ENCODE measurements at places on chromosomes 4 and X.

DNA sequence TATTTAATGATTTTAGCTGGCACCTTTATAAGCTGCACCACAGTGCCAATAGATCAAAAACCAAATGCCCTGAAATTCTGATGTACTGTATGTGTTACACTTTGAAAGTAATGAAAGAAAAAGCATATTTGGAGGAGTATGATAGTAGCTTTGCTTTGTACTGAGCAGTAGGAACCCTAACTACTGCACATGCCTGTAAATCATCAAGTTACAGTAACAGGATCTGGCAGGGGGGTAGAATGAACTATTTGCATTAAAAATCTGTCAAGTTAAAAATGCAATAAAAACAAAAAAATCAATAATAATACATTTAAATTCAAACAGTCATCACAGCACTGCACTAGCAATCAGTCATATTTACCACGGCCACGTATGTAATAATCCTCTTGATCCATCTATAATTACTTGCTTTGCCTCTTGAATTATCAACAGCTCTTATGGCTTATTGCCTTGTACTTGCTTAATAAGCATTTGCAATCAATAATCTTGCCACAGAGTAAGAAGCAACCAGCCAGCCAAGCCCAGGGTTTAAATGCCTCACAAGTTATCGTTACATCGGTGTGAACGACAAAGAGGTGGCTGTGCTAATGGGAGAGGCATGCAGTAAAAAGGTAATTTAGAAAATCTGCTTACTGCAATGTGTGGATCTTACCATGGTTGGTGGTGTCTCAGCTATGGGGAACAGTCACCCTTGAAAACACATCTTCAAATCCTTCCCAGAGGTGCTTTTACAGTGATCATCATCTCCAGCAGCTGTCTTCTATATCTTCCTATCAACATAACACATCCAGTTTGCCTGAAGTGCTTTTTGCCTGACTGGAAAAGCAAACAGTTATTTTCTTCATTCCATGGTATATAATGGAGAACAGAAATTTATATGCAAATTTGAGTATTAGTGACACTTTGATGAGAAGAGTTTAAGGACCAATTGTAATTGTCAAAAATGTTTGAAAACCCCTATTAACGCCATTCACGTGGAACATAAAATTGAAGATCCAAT, 1812.1 kb upstream of the ADGRL3 start:
- DNase-seq = no peak

DNA sequence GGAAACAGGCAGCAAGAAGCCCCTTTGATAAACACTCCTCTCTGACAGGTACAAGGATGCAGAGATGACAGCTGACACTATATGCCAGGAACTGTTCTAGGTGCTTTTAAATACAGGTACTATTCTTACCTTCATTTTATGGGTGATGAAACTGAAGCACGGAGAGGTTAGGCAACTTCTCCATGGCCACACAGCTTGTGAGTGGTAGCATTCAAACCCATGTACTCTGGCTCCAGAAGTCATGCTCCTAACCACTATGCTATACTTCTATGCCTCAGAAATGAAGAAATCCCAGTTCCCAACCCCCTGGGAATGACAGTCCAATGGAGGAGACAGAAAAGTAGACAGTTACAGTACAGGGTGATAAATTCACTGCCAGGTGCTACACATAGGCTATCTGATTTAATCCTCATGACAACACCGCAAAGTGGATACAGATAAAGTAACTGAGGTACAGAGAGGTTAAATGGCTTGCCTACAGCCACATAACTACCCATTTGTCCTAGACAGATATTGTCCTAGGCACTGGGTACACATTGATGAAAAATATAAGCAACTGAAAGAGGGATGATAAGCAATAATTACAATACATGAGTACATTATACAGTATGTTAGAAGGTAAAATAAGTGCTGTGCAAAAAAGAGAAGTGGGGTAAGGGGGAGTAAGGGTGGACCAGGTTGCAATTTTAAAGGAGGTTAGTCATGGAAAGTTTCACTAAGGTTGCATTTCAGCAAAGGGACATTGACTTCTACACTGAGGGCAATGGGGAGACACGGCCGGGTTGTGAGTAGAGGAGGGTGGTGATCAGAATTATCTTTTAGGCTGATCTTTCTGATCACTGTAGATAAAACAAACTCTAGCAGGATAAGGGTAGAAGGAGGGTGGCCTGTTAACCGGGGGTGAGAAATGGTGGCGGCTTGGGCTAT, 1.6 kb upstream of the F8 start:
- no peak for DNase-seq

GRCh38 chr4:8882239-8882638, 10.6 kb upstream of the HMX1 start:
- DNase-seq = no peak

- DNase-seq = no peak
Measured at GRCh38 chr4:104979083-104979760, 167.5 kb upstream of the TET2 start.

GRCh38 chr4:8744083-8744805, 127.4 kb downstream of the HMX1 start:
- DNase-seq = no peak

DNA sequence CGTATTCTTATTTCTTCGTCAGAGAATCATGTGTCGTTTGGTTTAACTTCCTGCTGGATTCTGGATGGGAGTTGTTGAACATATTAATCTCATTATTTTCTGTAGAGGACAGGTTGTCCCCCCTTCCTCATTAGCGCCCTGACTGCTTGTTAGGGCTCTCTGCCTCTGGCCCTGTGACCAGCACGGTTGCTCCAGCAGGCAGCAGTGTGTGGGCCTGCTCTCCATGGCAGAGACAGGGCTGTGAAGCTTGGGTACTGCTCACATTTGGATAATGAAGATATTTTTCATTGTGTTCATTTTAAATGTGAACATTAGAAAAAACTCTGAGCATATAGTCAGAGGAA, 102.7 kb downstream of the KLHL8 start:
- DNase-seq = no peak

DNA sequence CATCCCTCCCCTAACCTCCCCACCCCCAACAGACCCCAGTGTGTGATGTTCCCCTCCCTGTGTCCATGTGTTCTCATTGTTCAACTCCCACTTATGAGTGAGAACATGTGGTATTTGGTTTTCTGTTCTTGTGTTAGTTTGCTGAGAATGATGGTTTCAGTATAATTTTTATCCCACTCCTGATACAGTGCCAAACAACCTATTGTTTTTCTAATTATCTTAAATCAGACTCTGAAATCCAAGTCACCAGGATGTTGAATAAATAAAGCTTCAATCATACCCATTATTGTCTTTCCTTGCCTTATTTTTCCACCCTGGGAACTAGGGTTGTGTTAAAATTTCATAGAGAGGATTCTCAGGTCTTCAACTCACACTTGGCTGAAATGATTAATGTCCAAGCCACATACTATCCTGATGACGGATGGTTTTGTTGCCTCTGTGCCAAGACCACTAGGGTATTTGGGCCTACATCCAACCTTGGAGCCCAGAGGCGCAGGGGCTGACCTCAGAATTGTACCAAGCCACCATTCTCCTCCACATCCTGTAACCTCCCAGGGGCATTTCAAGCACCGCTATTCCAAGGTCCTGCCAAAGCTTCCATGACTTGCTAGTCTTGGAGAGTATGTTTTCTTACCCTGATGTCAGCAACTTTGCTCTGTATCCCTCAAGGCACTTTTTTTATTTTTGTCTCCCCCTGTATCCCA, 332.4 kb downstream of the ARHGAP24 start:
- DNase-seq = no peak

GRCh38 chr4:47695260-47695659, 142.6 kb downstream of the CORIN start:
- DNase-seq = no peak

- no peak for DNase-seq
Measured at GRCh38 chr4:52941450-52941849, 79.3 kb downstream of the RASL11B start.

GRCh38 chrX:103774070-103774642, 2.5 kb upstream of the PLP1 start:
- no peak for DNase-seq

DNA sequence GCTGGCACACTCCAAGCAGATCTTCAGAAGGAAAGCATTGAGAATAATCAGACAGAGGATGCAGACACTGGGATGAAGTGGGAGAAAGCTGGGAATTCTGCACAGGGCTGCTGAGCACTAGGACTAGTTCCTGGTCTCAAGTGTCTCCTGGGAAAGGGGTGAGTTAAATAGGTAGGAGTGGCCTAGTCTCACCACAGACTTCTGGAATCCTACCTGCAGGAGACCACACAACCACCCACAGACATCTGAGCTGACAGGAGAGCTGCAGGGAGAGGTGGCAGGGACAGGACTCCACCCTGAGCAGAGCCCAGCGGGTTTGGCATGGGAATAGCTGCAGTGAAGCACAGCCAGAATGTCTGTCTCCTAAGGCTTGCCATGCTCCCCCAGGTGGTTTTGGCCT, 95.1 kb upstream of the GALNTL6 start:
- DNase-seq = no peak

DNA sequence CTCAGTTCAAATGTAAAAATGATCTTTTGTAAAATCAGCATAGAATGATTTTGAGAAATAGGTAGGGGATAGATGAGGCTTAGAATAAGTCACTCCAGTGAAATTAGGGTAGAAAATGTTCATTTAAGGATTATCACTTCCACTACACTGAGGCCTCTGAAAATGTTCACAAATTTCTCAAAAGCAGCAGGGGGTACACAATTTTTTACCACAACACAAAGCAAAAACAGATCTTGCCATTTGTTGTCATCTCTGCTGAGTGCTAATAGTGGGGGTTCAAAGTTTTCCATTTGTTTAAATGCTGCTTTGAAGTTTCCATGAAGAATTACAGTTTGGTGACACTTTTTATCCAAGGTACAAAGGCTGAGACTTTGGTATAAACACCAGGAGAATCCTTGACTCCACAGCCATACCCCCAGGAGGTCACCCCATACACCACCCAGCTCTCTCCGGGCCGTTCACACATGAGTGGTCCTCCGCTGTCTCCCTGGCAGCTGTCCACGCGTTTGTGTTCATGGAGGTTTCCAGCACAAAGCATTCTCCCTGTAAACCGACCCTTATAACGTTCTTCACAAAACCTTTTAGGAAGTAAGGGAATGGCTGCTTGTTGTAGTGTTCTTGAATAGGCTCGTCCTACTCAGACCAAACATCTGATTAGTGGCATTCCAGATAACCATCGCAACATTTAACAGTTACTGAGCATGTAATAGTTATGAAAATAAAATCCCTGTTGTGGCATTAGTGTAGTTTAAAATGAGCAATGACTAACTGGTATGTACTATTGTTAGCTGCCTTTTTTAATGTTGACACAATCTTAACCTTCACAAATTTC, 71.0 kb downstream of the PRSS12 start:
- no peak for DNase-seq

GRCh38 chr4:174528226-174528625, 5.9 kb upstream of the HPGD start:
- DNase-seq = no peak

DNA sequence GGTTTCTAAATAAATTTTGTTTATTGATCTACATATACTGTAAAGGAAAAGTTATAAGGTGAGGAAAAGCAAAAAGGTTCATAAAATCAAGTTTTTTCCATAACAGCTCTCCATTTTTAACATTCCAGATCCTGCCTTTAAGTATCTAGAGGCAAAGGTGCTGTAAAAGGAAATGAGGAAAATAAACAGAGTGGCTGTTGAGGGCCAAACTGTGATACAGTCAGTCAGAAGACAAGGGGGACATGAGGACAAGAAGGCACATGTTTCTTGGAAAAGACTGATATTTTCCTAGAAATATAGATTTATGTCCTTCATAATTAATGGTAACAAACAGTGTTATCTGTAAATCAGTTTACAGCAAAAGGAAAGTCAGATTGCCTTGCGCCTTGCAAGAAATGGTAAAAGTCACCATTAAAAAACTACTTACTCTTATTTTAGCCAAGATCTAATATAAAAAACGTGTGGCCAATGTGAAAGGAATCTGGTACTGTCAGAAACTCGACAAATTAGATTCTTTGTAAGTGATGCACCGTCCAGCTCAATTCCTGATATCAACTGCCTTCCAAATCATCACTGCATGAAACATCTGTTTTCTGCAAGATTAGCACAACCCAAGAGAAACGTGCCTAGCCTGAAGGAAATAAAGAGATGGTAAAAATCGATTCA, 34.0 kb upstream of the VEGFD start:
- peak; percentile 47 for DNase-seq

GRCh38 chr4:2923141-2923551, 40.1 kb downstream of the NOP14 start:
- no peak for DNase-seq

DNA sequence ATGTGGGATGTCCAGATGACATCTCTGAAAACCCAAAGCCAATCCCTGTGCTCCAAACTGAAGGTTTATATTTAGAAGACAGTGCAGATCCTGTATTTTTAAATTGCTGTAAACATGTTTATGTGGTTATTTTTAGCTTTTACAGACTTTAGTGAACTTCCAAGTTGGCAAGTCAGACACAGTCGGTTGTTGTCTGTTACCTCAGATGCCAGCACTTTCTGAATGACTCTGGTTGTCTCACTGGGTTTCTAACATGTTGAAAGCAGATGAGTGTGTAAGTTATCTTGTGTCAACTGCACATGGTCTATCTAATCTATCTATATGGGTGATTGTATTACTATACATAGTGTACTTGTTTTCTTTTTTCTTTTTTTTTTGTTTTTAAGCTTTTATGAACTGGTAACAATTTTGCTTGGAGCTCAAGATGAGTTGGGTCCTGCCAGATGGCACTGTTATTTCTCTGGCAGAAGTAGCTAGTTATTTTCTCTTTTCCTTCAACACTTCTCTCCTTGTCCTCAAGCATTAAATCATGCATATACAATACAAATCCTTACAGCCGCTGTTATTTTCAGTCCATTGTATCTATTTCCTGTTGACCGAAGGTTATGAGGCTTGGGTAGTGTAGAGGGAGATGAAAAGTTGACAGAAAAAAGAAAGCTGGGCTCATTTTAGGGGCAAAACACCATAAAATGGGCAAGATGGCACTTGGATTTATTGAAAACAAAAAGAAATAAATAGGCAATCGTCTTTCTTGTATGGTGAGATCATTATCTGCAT, 66.3 kb downstream of the GAB1 start:
- no peak for DNase-seq

- DNase-seq = no peak
Measured at GRCh38 chr4:63348735-63349673, 1060.2 kb downstream of the TECRL start.

- no peak for DNase-seq
Measured at GRCh38 chr4:101555341-101555880, 208.1 kb upstream of the PPP3CA start.

- DNase-seq = no peak
Measured at GRCh38 chr4:94451051-94451694, 569 bp upstream of the PDLIM5 start.

GRCh38 chr4:100061835-100062234, 111.8 kb upstream of the H2AZ1 start:
- no peak for DNase-seq

DNA sequence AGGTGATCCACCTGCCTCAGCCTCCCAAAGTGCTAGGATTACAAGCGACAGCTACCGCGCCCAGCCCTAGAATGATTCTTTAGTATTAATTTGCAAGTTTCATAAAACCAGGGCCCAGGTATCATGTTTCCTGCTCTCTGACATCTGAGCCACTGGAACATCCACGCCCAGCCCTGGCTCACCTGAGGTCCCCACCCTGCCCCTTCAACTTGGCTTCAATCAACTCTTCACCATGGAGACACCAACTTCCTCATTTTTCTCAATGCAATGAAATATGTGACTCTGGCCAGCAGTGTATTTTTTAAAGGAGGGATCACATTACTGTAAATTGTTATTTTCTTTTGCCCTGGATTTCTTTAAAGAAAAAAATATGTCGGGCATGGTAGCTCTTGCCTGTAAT, 3.9 kb downstream of the PRSS12 start:
- no peak for DNase-seq
